ENCODE measurements at places on chromosomes 3 and 15.

GRCh38 chr15:48001393-48002039, 119.3 kb upstream of the SLC24A5 start:
- DNase-seq: no peak

- DNase-seq: peak; percentile 95
Observed at GRCh38 chr3:100810671-100811070, 101.4 kb downstream of the TFG start.

DNA sequence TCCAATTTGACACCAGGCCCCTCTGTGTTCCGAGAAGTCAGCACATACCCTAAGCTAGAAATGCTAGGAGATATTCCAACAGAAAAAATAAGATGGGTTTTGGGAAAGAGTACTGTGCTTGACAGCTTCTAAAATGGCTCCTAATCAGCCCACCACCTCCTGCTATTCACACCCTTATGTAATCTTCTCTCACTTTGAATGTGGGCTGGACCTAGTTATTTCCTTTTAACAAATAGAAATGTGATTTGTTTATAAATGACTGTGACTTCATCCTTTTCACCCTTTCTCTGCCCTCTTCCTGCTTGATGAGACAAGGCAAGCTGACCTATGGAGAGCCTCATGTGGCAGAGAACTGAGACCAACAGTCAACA, 961.1 kb downstream of the FHIT start:
- no peak for DNase-seq

GRCh38 chr3:33385423-33385822, 54.8 kb downstream of the UBP1 start:
- DNase-seq: no peak

GRCh38 chr3:12192173-12192572, 33.5 kb upstream of the TIMP4 start:
- no peak for DNase-seq

- DNase-seq: no peak
Observed at GRCh38 chr3:144809380-144809779, 837.8 kb downstream of the DIPK2A start.

DNA sequence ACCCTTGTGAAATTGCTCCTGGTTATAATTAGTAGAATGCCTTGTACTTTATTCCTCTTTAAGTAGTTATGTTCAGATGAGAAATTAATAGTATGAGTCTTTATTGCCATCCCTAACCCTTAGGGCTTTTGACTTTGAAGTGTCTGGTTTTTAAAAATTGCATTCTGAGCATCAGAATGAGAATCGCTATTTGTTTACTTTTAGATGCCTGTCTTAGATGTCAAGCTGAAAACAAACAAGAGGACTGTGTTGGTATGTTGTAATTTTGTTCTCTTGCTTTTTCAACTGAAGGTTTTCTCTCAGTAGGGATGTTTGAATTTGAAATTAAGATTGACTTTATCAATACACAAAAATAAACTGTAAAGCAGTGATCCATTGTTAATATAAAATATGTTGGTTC, 5.2 kb downstream of the RNF7 start:
- DNase-seq: no peak

DNA sequence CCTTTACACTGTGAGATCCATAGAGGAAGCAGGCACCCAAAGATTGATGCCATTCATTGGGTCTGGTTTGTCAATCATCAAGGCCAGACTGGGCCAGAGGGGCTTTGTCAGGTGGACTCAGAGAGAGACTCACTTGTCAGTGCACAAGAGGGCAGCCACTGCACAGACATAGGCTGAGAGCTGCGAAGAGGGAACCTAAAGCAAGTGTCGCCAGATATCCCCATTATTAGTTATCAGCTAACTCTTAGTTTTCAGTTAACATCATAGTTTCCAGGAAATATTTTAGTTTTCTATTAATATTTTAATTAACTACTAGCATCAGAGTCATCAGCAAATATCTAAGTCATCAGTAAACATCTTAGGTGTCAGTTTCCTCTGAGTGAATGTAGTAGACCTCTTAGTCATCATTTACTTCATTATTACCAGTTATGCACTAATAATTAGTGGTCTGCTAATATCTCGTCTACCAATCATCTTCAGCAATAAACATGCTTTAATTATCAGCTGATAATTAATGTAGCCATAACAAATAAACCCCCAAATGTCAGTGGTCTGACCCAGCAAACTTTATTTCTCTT, 41.7 kb upstream of the LIMD1 start:
- no peak for DNase-seq

DNA sequence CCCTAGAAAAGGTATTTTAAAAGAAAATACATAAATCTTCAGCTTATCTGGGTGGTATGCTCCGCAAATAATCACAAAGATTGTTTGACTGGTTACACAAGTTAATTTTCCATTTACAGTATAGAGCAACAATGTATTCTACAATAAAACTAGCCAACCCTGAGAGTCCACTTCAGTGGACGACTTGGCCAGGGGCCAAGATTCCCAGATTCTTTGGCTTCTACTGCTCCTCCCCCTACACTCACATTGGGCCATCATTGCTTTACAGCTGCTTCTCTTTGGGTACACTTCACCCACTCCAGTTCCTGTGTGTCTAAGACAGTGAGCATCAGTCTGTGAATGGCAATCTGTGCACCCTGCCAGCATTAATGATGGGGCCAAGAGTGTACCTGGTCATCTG, 17.2 kb upstream of the PRICKLE2 start:
- no peak for DNase-seq

DNA sequence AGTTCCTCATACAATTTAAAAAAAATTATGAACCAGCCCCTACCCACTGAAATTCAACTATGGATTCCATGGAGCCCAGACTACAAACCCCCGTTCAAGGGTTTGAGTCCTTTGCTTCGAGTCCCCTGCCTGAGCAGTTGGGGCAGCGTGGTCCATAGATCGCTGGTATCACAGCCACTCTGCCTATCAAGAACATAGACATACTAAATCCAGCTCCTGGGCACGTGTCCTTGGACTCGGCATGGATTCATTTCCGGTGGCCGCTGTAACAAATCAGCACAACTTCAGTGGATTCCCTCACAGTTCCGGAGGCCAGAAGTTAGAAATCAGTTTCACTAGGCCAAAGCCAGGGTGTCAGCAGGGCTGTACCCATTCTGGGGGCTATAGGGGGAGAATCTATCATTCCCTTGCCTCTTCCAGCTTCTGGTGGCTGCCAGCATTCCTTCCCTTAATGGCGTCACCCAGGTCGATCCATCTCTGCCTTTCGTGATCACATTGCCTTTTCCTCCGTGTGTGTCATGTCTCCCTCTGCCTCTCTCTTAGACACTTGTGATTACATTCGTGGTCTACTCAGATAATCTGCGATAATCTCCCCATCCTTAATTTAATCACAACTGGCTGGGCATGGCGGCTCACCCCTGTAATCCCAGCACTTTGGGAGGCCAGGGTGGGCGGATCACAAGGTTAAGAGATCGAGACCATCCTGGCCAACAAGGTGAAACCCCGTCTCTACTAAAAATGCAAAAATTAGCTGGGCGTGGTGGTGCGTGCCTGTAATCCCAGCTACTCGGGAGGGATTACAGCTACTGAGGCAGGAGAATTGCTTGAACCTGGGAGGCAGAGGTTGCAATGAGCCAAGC, 4.6 kb upstream of the TMEM44 start:
- DNase-seq: no peak

GRCh38 chr3:177141899-177142646, 55.2 kb downstream of the TBL1XR1 start:
- no peak for DNase-seq

DNA sequence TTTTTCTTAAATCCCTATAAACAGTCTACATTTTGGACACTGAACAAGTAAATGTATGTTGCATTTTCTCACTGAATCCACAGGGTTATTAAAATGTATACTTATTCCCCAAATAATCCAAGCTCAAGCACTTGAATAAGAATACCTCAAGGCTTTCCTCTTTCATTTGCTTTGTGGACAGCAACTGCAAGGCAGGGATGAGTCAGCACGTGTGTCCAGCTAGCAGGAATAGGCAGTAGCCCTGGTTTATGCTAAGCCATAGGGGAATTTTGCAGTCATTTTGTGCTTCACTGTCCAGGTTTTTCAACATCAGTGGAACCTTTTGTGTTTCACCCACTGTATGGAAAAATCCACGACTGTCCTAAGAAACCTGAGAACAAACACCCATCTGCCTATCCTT, 96.7 kb upstream of the KCNMB2 start:
- DNase-seq: peak; percentile 51

DNA sequence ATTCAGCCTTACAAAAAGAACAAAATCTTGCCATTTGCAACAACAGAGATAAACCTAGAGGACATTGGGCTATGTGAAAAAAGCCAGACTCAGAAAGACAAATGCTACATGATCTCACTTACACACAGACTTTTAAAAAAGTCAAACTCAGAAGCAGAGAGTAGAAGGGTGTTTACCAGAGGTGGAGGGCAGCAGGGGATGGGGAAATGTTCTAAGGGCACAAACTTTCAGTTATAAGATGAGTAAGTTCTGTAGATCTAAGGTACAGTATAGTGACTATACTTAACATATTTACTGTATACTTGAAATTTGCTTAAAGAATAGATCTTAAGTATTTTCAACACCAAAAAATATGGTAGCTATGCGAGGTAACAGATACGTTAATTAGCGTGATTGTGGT, 3.0 kb downstream of the MYEF2 start:
- DNase-seq: no peak

- no peak for DNase-seq
Observed at GRCh38 chr3:53267766-53268165, 11.9 kb upstream of the TKT start.

- DNase-seq: no peak
Observed at GRCh38 chr3:189325454-189325853, 153.7 kb downstream of the TPRG1 start.

- DNase-seq: peak; percentile 76
Observed at GRCh38 chr3:55984626-55985025, 483.6 kb downstream of the ERC2 start.

DNA sequence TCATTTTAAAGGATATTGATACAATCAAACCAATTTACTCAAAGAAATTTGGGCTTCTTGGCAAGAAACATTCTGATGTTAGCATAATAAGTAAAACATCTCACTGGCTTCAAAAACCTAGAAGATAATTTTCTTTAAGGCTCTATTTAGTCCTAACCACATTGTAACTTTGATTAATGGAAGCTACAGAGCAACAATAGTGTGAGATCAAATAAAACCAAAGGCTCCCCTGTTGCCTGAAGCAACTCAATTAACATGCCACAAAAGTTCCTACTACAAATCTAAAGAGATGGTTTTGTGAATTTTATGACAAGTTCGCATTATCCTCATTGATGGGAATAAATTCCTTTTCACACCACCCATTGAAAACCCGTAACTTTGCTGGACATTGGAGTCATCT, 5.9 kb downstream of the DPH6 start:
- peak; percentile 20 for DNase-seq

GRCh38 chr15:65884511-65884910, 15.2 kb downstream of the RAB11A start:
- no peak for DNase-seq

- DNase-seq: no peak
Observed at GRCh38 chr15:78421238-78421965, 16.6 kb upstream of the IREB2 start.

- DNase-seq: no peak
Observed at GRCh38 chr3:69540706-69541581, 155.1 kb upstream of the FRMD4B start.

- DNase-seq: no peak
Observed at GRCh38 chr15:42150219-42150970, 6.0 kb downstream of the PLA2G4F start.

DNA sequence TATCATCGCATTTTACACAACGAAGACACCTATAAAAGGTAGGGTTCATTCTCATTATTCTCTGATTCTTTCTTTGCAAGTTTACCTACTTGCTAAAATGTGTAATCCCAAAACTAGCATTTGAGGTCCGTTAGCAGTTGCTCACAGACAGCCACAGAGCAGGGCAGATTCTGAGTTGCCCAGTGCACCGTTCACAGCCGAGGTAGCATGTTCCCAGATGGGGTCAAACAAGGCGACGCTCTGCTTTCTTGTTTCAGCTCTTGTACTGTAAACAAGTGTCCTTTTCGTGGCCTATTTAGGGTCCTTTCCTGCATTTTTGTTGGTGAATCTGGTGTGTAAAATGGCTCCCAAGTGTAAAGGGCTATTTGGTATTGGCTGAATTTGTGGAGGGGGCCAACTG, 3.1 kb downstream of the PPP1R2 start:
- no peak for DNase-seq

DNA sequence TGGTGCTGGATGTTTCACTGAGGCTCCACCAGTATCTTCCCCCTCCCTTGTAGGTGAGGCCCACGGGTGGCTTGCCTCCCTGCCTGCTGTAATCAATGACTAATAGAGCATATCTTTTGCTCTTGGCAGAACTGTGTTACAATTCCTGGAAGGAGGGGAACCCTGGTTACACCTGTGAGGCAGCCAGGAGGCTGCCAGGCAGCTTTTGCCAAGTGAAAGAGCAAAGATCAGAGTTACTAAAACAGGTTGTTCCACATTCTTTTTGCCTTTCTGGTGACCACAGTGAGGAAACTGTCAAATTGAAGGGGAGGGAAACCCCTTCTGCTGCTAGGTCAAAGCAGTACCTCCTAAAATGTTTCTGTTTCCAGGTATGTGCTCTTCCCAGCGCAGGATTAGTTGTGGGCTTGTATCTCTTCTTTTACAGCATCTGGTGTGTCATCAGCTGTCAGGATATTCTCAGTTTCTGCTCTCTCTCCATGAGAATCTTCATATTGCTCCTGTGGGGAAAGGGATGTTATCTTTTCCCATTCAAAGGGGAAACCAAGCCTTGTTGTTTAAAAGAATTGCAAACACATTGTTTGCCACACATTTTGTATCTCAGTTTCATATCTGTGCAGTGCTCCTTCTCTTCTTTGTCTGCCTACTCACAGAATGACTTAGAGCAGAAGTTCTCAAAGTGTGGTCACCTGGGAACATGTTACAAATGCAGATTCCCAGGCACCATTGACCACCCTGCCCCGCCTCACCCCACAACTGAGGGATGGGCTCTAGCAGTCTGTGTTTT, 137.4 kb upstream of the UMPS start:
- DNase-seq: no peak

- no peak for DNase-seq
Observed at GRCh38 chr3:29440413-29441305, 159.8 kb downstream of the RBMS3 start.

DNA sequence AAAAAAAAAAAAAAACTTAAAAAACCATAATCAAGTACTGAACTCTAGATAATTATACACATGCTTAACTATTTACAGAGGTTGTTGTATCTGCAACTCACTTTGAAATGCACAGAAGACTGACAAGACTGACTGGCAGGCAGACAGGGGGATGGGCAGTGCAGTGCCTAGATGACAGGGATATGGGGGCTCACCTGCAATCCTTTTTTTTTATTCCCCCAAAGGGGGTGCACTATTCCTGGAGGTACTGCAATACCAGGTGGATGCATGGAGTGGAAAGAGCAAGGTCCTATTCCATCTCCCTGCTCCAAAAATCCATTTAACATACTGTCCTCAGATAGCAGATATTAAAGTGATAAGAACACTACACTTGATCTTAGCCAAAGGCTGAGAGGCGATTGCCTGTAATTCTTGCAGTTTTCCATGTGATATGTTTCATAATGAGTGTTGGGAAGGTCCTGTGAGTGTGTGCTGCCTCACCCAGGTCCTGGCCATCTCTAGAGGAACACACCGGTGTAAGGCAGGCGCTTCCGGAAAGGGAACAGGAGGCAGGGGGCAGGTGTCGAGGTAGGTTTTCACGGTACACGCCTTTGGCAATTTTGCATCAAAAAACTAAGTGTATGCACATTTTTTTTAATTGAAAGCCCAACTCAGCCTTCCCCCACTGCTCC, 22.7 kb downstream of the SEC61A1 start:
- no peak for DNase-seq

- DNase-seq: no peak
Observed at GRCh38 chr3:16589867-16590624, 15.2 kb downstream of the DAZL start.

Data from fibroblast of skin of right quadriceps (primary cell).